ENCODE measurements at places on chromosomes 4 and X.

GRCh38 chrX:140104760-140105159 is 139.4 kb upstream of the CXorf66 start:
- no peak for DNase-seq

GRCh38 chr4:121791481-121791880 is 9.6 kb upstream of the EXOSC9 start:
- DNase-seq: no peak

DNA sequence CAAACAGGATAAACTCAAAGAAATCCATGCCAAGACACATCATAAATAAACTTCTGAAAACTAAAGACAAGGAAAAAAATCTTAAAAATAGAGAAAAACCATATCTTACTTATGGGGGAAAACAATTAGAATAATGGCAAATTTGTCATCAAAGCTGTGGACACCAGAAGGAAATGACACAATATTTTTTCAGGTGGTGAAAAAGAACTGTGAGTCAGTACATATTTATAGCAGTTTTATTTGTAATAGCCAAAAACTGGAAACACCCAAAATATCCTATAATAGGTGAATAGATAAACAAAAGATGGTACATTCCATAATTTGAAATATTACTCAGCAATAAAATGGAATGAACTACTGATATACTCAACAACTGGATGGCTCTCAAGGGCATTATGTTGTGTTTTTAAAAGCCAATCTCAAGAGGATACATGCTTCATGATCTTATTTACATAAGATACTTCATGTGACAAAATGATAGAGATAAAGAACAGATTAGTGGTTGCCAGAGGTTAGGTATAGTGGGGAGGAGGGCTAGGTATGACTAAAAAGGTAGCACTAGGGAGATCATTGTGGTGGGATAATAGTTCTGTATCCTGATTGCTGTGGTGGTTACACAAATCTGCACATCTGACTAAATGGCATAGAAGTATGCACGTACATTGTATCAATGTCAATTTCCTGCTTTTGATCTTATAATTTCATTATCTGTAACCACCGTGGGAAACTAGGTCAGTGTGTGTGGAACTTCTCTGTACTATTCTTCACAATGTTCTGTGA is 191.9 kb downstream of the PPP1R2C start:
- DNase-seq: no peak

GRCh38 chr4:35652197-35652596 is 592.1 kb downstream of the ARAP2 start:
- DNase-seq: no peak

GRCh38 chrX:103464774-103465117 is 54.5 kb downstream of the RAB40A start:
- DNase-seq: peak; percentile 44

DNA sequence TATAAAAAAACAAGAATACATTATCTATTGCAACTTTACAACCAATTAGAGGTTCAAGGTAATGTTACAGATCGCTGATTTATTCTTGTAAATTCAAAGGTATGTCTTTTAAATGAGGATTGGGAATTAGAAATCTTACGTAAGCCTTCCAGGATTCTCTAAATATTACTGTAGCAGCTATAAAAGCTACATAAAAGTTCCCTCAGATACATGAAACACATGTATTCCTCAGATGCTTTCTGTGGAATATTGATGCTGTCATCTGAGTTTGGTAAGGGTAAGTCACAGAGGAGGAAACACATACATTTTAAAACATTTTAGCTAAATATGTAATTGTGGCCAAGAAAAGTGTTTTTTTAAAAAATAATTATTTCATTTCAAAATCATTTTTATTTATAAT is 3.4 kb downstream of the AFP start:
- DNase-seq: no peak

- DNase-seq: no peak
Measured at GRCh38 chr4:3640587-3640962, 108.4 kb upstream of the LRPAP1 start.

DNA sequence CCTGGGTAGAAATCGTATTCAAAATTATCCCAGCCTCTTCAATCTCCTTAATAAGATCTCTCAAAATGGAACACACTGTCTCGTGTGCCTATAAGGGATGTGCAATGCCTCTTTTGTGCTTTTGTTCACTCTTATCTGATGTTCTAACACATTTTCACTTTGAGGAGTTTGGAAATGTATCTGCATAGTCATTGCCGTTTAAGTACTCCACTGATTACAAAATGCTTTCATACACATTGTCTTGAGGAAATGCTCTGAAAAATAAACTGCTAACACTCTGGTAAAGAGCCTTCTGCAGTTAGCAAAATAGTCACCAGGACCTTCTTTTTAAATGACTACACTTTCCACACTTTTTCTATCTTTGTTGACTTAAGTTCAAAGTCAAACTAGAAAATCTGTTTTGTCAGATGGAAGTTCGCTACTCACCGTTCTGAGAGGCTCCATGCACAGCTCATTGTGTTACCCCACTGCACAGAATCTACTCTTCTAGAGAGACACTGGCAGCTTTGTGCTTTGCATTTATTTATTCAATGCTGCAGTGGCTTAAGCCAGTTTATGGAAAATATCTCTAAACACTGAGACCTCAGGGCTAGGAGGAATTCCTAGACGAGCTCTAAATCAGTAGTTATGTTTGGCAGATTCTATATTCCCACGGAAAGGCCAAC is 159.0 kb downstream of the CHIC2 start:
- DNase-seq: peak; percentile 31

GRCh38 chr4:169523796-169524195 is 88.6 kb downstream of the NEK1 start:
- no peak for DNase-seq

DNA sequence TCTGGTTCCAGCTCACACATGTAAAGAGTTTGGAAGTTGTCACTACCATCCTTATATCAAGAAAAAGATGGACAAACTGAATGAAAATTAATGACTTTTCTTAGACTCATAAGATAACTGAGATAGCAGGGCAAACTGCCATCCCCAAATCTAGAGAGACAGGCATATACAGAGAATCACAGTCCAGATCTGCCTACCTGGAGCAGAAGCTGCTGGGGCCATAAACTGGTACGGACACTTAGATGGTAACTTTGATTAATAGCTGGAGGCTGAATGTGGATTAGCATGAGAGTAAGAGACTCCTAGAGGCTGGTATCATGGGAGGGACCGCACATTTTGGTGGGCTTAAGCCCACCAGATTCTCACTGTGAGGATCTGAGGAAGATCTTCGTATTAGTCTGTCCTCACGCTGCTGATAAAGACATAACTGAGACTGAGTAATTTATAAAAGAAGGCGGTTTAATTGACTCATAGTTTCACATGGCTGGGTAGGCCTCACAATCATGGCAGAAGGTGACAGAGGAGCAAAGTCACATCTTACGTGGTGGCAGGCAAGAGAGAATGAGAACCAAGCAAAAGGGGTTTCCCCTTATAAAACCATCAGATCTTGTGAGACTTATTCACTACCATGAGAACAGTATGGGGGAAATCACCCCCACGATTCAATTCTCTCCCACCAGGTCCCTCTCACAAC is 10.8 kb upstream of the POLA1 start:
- no peak for DNase-seq

DNA sequence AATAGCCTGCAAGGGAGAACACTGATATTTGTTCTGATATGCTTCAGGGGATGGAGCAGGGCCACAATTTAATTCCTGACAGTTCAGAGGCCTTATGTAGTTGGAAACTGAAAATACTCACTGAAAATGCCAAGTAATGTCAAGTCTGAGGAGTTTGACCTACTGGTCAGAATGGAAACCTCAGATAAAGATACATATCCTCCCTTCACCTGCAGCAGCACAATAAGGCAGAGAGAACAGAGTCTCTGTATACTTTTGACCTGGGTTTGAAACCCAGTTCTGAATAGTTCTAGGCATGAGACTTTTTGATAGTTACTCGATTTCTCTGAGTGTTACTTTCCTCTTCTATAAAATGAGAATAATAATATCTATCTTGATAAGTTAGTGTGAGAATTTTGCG is 65.8 kb upstream of the TRPC5 start:
- DNase-seq: no peak

DNA sequence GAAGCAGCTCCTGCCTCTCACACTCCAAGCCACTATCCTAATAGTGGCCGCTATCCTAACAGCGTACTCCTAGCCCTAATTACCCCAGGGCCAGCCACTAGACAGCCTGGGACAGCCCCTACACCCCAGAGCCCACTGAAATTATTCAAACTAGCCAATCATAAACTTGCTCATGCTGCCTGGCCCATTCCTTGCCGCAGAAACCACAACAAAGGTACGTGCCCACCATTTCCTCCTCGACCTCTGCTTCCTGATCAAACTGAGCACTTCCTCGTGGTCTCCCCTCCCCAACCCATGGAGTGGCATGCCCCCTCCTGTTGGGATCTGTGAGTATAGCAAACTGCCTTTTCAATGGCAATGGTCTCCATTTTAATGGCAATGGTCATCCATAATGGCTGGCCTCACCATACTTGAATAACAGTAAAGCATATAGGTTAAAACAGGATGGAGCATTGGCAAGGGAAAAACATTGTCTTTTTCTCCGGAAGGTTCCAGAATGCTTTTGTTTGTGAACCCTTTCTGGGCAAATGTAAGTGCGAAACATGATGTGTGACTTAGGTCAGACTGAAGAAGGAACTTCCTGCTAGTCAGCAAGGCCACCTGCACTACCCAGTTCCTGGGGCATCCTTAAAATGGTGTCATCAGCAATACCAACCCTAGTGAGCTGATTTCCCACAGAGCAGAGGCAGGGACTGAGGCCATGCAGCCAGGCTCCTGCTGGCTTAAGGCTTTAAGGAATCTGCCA is 107.1 kb upstream of the ATP6AP2 start:
- no peak for DNase-seq

GRCh38 chr4:103754844-103755243 is 35.1 kb upstream of the TACR3 start:
- DNase-seq: peak; percentile 23

DNA sequence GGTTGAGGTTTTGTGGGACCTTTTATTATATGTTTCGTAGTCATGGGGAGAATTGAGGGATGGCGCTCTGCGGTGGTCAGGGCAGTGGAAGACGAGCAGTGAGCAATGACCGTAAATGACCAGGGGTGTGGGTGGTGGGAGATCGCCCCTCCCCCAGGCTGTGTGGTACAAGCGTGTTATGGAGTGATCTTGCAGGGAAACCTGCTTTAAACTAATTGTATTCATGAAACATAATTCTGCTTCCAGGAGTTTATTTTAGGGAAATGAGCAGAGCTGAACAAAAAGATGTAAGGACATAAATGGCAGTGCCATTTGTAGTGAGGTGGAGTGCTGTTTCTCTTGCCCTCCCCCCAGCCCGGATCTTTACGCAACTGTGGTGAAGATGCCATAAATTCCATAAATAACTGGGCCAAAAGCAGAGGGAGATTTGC is 20.2 kb downstream of the GYG2 start:
- DNase-seq: peak; percentile 26

- DNase-seq: no peak
Measured at GRCh38 chrX:10486373-10486772, 134.0 kb downstream of the MID1 start.

- no peak for DNase-seq
Measured at GRCh38 chr4:86122404-86122803, 237.4 kb downstream of the MAPK10 start.

DNA sequence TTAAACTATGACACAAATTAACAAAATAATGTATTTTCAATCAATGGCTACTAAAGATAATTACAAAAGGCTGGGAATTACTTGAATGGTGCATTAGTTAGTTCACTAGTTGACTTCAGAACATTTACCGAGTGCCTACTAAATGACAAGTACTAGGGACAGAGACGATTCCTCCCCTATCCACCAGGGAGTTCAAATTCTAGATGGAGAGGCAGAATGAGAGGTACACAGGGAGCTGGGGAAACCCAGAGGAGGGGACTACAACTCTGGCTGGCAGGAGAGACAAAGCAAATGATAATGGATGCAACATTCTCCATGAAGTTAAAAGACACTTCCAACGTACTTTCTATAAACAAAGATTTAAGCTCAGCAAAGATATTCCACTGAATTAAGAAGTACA is 43.1 kb upstream of the MCF2 start:
- no peak for DNase-seq

DNA sequence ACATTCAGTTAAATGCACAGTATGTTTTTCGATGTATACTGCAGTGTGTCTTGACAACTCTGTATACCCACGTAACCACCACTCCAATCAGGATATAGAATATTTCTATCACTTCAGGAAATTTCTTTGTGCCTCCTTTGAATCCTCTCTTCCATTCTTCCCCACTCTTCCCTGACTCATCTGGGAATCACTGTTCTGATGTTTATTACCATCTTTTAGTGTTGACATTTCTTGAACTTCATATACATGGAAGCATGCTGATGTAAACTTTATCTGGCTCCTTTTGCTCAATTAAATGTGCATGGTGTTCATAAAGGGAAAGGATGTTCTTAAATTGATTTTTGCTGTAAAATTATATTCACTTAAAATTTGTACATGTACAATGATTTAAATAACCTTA is 319.9 kb downstream of the PCDH7 start:
- no peak for DNase-seq

GRCh38 chr4:110508827-110509710 is 33.1 kb downstream of the ENPEP start:
- DNase-seq: no peak

DNA sequence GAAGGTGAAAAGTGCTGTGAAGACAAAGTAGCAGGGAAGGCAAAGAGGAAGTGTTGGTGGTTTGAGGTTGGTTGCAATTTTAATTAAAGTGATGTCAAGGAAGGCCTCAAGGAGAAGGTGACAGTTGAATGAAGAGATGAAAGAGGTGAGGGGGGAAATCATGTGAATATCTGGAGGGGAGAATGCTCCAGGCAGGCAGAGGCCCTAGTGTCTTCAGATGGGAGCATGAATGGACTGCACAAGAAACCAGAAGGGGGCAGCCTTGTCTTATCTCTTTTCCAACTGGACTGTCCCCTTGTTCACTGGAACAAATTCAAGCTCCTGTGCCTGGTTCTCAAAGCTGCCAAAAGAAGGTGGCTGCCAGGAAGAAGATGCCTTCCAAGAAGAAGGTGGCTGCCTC is 68.4 kb downstream of the MAOB start:
- DNase-seq: no peak

GRCh38 chr4:13920901-13921300 is 293.4 kb upstream of the BOD1L1 start:
- peak; percentile 16 for DNase-seq

DNA sequence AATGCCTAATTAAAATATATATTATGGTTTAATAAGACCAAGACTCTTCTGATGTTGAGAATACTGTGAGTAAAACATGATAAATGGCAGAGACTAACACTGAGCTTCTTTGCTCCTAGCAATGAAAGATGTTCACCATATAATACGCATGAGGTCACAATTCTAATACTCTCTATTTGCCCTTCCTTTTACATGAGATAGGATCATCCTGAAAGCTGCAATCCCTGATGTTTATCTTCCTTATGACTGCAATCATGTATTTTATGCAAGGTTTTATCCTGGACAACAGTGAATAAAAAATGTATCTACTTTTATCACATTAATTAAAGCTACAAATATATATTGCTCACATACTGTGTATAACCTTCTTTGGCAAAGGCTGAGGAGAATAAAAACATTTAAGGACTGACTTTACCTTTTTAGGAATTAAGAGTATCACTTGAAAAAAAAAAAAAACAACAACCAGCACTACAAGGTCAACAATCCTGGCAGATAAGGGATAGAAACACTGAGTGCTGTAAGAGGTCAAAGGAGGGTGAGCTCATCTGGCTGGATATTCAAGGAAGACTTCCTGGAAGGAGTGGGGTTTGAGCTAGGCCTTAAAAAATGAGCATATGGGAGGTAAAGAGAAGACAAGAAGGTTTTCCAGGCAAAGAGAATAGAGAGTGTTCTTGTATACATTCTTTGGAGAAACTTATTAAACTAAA is 99.9 kb downstream of the AREG start:
- DNase-seq: peak; percentile 24

Measured in HepG2 (cell line).